Smooth muscle cell of bladder (primary cell): ENCODE measurements at places on chromosomes 12 and 14. TPM values are rescaled to one million over a fixed set of nuclear protein-coding genes. Genes with fewer than 3 reads are reported as not detected.

KRT3 gene
- total RNA-seq: not detected in 2 replicates

CLEC14A gene
- 1.1 and 3.6 TPM in 2 replicates for total RNA-seq

KRT85 gene
- not detected in 2 replicates for total RNA-seq

TNS2 gene
- 23.2 and 37.3 TPM in 2 replicates for total RNA-seq

OR9K2 gene
- total RNA-seq: not detected in 2 replicates

C1S gene
- total RNA-seq: 545 and 658 TPM in 2 replicates

PRB2 gene
- total RNA-seq: not detected in 2 replicates

OS9 gene
- total RNA-seq: 180 and 267 TPM in 2 replicates

LMNTD1 gene
- 0.28 and 0.37 TPM in 2 replicates for total RNA-seq

SPX gene
- under 0.01 and 0.18 TPM in 2 replicates for total RNA-seq

SCNN1A gene
- under 0.01 and 0.37 TPM in 2 replicates for total RNA-seq

TRIM9 gene
- under 0.01 and 0.18 TPM in 2 replicates for total RNA-seq

HOXC12 gene
- not detected in 2 replicates for total RNA-seq

ESPL1 gene
- total RNA-seq: 0.46 and 1.00 TPM in 2 replicates

APPL2 gene
- 28.0 and 38.3 TPM in 2 replicates for total RNA-seq

LRRC10 gene
- under 0.01 TPM in 1 of 2 replicates, not detected in the other for total RNA-seq

CPNE6 gene
- total RNA-seq: not detected in 2 replicates

GLT8D2 gene
- 56.2 and 75.8 TPM in 2 replicates for total RNA-seq

RAD9B gene
- 0.14 and 0.46 TPM in 2 replicates for total RNA-seq

ACAD10 gene
- 12.4 and 15.8 TPM in 2 replicates for total RNA-seq

G2E3 gene
- 11.0 and 13.8 TPM in 2 replicates for total RNA-seq

KLRF1 gene
- total RNA-seq: 0.18 and 0.43 TPM in 2 replicates

FAR2 gene
- 2.7 and 7.3 TPM in 2 replicates for total RNA-seq

TAS2R42 gene
- total RNA-seq: not detected in 2 replicates

KERA gene
- not detected in 2 replicates for total RNA-seq

GXYLT1 gene
- 7.5 and 8.3 TPM in 2 replicates for total RNA-seq

ARHGAP9 gene
- 0.09 and 0.28 TPM in 2 replicates for total RNA-seq

RTL1 gene
- total RNA-seq: not detected in 2 replicates

AQP2 gene
- total RNA-seq: not detected in 2 replicates

CHPT1 gene
- 22.0 and 35.7 TPM in 2 replicates for total RNA-seq

ESR2 gene
- total RNA-seq: under 0.01 and 0.09 TPM in 2 replicates

CD4 gene
- total RNA-seq: 0.28 and 0.43 TPM in 2 replicates

TAS2R8 gene
- total RNA-seq: not detected in 2 replicates
